ENCODE measurements at places on chromosomes 1 and 21. TPM values are rescaled to one million over a fixed set of nuclear protein-coding genes. Genes with fewer than 3 reads are reported as not detected.

DNA sequence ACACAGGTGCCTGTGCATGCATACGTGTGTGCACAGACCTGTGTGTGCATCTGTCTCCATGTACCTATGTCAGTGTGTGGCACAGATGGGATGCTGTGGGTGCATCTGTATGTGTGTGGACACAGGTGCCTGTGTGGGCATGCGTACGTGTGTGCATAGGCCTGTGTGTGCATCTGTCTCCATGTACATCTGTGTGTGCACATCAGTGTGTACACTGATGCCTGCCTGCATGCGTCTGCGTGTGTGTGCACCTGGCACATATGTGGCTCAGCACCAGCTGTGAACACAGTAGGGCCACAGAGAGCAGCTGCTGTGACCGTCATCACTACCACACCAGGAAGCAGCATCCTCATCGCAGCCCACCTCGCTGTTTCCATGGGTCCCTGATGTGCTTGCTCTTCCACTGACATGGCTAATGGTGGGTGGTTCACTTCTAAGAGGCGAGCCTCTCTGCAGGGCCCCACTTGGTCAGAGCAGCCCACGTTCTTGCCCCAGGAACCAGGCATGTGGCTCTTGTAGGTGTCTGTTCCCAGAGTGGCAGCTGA, 9.6 kb upstream of the SPATC1L start:
- DNase-seq = no peak

GRCh38 chr1:3463891-3464648, 9.6 kb downstream of the ARHGEF16 start:
- no peak for DNase-seq

- no peak for DNase-seq
These were observed 40.3 kb downstream of the ZZZ3 start for GRCh38 chr1:77642196-77642595.

GRCh38 chr1:97245026-97245425, 523.4 kb downstream of the PTBP2 start:
- DNase-seq = no peak

- DNase-seq = peak; percentile 50
These were observed 19.8 kb upstream of the HSPG2 start for GRCh38 chr1:21956720-21957552.

GRCh38 chr1:178986204-178986603, 39.5 kb upstream of the FAM20B start:
- DNase-seq = no peak

C1orf185 gene
- not detected for total RNA-seq

PTPRC gene
- total RNA-seq = 556 TPM
